ENCODE measurements at places on chromosomes 16 and 17.

GRCh38 chr17:76659928-76660655, 16.5 kb upstream of the ST6GALNAC1 start:
- no peak for DNase-seq

DNA sequence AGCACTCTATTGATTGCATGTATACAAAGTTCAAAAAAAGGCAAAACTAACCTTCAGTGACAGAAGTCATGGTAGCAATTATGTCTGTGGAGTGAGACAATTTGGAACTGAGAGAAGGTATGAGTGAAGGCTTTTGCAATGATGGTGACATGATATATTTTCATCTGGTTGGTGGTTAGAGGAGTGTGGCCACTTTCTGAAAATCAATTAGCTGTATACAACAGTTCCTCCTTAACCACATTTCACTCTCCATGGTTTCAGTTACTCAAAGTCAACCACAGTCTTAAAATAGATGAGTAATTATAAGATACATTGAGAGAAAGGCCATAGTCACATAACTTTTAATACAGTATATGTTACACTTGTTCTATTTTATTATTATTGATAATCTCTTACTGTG, 26.2 kb downstream of the ADAMTS18 start:
- no peak for DNase-seq

DNA sequence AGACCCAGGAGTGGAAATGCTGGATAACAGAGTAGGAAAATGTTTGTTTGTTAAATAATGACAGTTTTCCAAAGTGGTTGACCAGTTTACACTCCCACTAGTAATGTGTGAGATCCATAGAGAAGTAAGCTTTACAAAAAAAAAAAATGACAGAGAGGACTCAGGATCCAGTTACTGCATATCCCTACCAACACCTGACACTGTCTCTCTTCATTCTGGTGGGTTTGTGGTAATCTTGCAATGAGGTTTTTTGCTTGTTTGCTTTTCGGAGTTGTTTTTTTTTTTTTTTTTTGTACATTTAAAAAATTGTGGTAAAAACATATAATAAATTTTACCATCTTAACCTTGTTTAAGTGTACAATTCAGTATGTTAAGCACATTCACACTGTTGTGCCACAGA, 23.6 kb upstream of the HOXB9 start:
- no peak for DNase-seq

- DNase-seq = no peak
These were observed 372.7 kb upstream of the PSMD7 start for GRCh38 chr16:73923951-73924350.

- DNase-seq = peak; percentile 5
These were observed 160.0 kb downstream of the MAP2K6 start for GRCh38 chr17:69574257-69575197.

Data from fibroblast of skin of left quadriceps (primary cell).